ENCODE measurements at places on chromosomes 7 and 10.

GRCh38 chr7:129354428-129355157, 79.6 kb upstream of the STRIP2 start:
- no peak for DNase-seq

DNA sequence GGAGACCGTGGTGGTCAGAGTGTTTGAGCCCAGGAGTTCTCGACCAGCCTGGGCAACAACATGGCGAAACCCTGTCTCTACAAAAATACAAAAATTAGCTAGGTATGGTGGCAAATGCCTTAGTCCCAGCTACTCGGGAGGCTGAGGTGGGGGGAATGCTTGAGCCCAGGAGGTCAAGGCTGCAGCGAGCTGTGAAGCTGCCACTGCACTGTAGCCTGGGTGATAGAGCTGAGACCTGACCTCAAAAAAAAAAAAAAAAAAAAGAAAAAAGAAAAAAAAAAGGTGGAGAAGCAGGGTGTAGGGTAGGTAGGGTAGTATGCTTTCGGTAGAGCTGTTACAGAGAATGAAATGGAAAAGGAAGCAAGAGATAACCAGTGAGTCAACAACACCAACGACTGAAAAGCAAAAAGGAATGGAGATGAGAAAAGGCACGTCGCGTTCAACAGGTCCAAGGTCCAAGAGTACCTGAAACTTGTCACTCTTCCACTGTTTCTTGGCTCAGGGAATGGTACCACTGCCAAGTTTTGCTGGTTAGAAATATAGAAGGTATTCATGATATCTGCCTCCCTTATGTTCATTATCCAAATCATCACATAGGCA, 4.3 kb upstream of the RSBN1L start:
- no peak for DNase-seq

DNA sequence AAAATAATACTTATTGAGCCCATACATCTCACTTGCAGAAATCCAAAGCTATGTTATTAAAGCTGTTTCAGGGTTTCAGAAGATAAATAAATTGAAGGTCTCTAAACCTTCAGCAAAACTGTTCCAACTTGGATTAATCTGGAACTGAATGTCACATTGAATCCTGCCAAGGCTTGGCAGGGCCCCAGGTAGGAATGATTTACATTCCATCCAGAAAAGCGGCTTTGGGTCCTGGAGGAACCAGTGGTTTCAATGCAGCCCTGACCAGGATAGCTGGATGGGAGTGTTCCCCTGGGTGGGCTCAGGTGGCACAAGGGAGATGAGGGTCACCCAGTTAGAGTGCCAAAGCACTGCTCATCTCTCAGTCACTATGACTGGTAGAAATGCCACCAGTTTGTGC, 37.0 kb upstream of the TMEM72 start:
- DNase-seq: no peak

- no peak for DNase-seq
These were observed 947.1 kb upstream of the MBL2 start for GRCh38 chr10:53719658-53720057.

- no peak for DNase-seq
These were observed 2.6 kb downstream of the GJD4 start for GRCh38 chr10:35607475-35608327.

- no peak for DNase-seq
These were observed 3.6 kb downstream of the LIPN start for GRCh38 chr10:88763441-88763840.

DNA sequence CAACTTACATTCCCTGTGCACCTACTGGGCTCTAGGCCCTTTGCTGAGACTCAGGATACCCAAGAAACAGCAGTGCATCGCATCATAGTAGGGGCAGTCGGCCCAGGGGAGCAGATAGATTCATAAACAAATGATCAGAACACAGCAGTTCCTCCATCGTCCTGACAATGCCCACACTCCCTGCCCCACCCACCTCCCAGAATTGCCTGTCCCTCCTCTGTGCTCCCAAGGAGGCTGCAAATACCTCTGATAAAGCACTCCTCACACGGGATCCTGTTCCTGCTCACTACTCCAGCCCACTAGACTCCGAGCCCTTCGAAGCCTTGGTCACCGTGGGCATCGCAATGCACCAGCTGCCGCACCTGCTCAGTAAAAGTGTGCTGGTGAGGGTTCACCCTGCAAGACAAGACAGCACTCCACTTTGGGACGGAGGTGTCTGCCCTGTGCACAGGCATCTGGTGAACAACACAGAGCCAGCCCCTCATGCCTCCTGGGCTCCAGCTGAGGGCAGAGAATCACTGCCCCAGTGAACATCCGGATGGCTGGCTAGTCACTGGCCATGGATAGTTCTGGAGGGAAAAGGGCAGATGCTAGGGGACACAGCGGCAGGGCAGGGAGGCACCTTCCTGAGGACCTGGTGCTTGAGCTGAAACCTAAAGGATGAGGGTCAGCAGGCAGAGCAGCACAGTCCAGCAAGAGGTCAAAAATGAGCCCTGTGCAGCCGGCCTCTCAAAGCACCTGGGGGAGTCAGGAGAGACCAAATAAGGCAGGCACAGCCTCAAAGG, 60.7 kb downstream of the TNS3 start:
- DNase-seq: no peak

DNA sequence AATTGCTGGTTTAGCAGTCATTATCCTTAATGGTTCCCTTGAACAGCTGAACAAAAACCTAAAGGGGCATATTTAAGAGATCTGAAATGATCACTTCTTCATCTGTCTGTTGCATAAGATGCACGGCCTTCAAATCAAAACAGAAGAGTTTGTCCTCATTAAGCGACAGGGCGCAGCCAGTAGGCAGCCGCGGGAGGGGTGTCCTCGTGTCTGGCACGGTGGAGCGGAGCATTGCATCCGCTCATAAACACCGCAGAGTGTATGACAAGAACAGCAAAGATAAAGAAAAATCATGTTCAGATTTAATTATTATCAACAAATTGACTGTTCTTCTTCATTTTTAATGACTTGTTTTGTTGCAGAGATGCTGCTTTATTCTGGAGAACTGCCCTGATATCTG, 255.6 kb upstream of the ADARB2 start:
- no peak for DNase-seq
